Stimulated activated CD4-positive, alpha-beta T cell treated with anti-CD3 and anti-CD28 coated beads, TNF-alpha, amount 100 ng/mL, for 1 hour (primary cell): ENCODE measurements at places on chromosomes 7 and 10.
A peak's percentile ranks its signal among the peaks of the same experiment; 100 is the strongest.

- no peak for DNase-seq
Measured at GRCh38 chr10:92903633-92904032, 55.3 kb downstream of the EXOC6 start.

DNA sequence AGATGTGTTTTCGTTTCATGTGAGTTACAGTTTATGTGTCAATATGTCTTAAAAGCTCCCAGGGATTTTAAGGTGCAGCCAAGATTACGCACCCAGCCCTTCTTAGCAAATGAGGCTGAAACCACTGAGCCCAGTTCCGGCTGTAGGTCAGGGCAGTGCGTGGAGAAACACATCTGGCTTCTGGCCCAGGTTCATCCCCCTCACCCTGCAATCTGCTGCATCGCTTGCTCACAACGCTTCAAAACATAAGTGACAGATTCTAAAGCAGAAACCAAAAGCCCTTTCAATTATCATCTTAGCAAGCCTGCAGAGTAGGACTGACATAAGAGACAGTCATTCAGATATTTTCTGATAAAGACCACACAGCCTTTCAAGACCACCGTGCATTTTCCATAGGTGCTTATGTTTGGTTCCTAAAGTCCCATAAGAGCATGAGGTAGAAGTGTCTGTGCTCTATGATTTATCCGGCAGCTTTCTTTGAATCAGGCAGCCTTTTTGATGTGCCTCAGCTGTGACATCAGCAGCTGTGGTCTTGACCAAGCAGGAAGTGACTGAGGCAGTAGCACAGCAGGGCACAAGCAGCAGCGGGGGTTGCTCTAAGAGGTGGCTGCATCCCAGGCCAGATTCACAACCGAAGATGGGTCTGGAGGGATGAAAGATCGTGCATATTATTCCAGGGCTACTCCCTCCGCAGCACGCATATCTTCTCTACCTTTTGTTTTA lies 72.1 kb upstream of the LYZL2 start:
- peak; percentile 24 for DNase-seq

GRCh38 chr7:134009314-134010110 lies 117.6 kb upstream of the LRGUK start:
- DNase-seq = no peak

- DNase-seq = no peak
Measured at GRCh38 chr10:58282615-58283014, 13.7 kb downstream of the CISD1 start.

- no peak for DNase-seq
Measured at GRCh38 chr10:124087672-124088634, 5.4 kb downstream of the CHST15 start.

GRCh38 chr7:20601121-20601520 lies 14.3 kb upstream of the ABCB5 start:
- no peak for DNase-seq

- DNase-seq = no peak
Measured at GRCh38 chr10:104336821-104337467, 1.3 kb downstream of the ITPRIP start.

DNA sequence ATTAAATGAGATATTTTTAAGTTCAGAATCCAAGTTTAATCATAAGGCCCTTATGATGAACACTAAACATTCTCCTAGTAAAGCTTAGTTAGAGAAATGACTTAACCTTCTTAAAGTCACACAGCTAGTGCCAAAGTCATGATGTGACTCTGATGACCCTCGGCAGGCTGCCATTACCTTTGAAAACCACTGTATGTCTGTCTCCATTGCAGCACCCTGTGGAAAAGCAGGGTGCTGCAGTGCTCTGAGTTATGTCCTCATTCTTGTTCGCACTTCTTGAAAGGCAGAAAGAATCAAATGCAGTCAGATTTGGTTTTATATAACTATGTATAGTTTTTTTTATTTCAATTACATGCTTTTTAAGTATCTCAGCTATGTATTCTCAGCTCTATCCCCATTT lies 105.0 kb downstream of the PHTF2 start:
- DNase-seq = no peak

GRCh38 chr10:121244818-121245217 lies 353.4 kb downstream of the FGFR2 start:
- no peak for DNase-seq

DNA sequence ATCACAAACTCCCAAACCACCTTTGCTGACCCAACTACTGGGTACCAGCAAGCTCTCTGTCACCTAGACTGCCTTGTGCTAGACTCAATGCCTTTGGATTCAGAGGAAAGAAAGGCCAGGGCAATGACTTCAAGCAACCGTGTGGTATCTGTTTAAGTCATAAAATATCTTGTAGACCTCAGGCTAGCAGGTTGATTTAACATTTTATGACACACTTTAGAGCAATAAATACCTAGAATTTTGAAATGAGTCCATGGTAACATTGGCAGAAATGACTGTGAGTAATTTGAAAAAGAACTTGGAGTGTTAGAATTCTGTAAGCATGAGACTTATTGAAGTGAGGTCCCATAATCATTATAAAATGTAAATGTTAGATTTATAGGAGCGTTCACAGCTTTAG lies 87.2 kb downstream of the TWIST1 start:
- no peak for DNase-seq
